ENCODE measurements at places on chromosomes 13 and 19.

DNA sequence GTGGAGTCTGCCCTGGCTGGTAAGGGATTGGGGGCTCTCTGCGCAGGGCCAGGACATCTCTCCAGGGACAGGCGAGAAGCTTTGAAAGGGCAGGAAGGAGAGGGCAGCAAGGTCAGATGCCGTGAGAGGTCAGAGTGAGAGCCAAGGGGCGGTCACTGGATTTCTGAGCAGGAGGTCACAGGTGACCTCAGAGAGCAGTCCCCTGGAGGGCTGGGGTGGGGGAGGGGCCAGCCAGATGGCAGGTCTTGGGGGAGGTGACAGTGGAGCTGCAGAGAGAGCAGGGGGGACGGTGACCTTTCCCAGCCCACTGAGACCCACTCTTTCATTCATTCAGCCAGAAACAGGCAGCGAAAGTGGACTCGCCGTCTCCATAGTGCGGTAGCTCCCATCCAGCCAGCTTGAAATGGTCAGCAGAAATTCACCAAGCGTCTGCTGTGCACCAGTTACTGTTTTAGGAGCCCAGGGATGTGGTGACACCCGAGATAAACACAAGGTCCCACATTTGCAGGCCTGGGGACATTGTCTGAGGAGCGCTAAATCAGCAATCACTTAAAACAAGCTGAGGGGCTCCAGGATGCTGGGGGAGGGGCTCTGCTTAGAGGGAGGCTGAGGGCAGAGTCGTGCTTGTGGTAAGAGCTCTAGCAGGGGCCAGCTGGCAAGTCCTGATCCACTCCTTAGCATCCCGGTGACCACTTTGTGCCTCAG lies 10.2 kb downstream of the CARM1 start:
- DNase-seq: no peak

GRCh38 chr19:2488405-2488941 lies 12.5 kb downstream of the GADD45B start:
- DNase-seq: no peak

GRCh38 chr13:99273128-99273527 lies 14.9 kb upstream of the GPR18 start:
- DNase-seq: no peak

GRCh38 chr13:112705286-112705685 lies 15.4 kb downstream of the ATP11A start:
- DNase-seq: no peak

Measured in activated T-helper 1 cell treated with anti-CD3 and anti-CD28 coated beads, Interleukin-12 subunit alpha, Interleukin-12 subunit beta, Interleukin-2, Interleukin-4 antibody, amounts not matched to agents 30 ng/mL and 10 ng/mL and 1 ng/mL, durations not matched to agents 14 hours and 24 hours and 36 hours (primary cell).